ENCODE measurements at places on chromosomes 3 and 15. TPM values are rescaled to one million over a fixed set of nuclear protein-coding genes. Genes with fewer than 3 reads are reported as not detected.

GRCh38 chr15:25268166-25268565 lies 170.7 kb downstream of the UBE3A start:
- DNase-seq, result no peak

GRCh38 chr3:142489572-142490323 lies 41.9 kb upstream of the XRN1 start:
- no peak for DNase-seq

Gene ISL2
- polyA plus RNA-seq, result 0.17 TPM

Gene SLC6A20
- polyA plus RNA-seq, result 0.20 TPM

Gene CACNA2D2
- polyA plus RNA-seq, result 17.2 TPM

DNA sequence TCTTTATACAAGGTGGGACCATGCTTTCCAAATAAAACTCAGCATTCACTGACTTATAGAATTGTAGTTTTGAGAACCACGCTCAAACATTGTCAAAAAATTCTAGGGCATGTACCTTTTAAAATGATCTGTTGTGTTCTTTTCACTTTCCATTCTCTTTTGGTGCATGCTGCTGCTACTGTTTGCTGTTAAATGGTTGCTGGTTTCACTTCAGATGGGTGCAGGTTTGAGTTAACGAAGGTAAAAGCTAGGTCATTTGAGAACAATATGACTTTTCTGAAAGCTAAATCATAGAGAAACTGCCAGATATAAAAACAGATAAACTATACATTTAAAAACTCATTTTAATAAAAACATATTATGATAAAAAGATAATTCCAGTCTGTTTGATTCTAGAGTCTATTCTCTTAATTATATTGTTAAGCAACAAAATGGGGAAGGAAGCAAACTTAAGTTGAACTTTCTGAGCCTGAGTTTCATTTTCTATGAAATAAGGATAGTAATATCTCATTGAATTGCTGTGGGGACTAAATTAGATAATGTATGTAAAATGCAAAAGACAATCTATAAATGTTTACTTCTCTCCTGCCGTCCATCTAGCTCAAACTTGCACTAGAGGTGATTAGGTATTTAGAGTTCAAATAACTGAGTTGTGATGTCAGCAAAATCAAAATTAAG lies 82.4 kb downstream of the OXSM start:
- no peak for DNase-seq

GRCh38 chr3:151946606-151947005 lies 73.2 kb downstream of the SUCNR1 start:
- DNase-seq, result no peak

Gene PIGBOS1
- 19.2 TPM for polyA plus RNA-seq

DNA sequence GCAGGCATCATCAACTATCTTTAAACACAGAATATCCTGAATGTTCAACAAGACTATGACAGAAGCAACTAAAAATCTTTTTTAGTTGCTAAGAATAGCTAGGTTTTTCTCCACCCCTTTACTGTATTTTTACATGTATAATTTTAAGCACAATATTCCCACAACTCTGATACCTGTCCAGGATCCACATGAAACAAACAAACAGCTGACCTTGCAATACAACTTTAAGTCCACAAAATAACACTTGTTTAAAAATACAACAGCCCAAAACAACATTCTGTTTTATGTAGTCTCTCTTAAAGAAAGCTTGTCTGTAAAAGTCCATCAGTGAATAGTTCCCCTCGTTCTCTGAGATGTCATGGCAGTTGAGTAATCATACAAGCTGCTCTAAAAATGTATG lies 41.1 kb downstream of the IFT57 start:
- no peak for DNase-seq

Gene MED12L
- 1.8 TPM for polyA plus RNA-seq

GRCh38 chr3:102248981-102249705 lies 185.7 kb upstream of the ZPLD1 start:
- no peak for DNase-seq

DNA sequence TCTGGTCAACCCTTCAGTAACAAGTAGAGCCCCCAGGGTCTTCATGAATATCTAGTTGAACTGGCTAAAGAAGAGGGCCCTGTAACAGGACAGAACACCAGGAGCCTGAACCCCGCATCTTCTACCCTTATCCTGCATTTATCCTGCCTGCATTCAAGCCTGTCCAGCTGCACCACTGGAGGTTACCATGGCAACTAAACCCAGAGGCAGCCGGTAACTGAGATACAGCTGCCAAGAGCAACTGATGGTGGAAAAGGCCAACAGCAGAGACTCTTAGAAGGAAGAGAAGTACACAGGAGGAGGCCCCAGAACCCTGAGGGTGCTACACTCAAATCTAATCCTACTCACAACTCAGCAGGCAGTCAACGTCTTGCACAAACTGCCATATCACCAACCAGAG lies 3.7 kb upstream of the PRKAR2A start:
- DNase-seq, result no peak

DNA sequence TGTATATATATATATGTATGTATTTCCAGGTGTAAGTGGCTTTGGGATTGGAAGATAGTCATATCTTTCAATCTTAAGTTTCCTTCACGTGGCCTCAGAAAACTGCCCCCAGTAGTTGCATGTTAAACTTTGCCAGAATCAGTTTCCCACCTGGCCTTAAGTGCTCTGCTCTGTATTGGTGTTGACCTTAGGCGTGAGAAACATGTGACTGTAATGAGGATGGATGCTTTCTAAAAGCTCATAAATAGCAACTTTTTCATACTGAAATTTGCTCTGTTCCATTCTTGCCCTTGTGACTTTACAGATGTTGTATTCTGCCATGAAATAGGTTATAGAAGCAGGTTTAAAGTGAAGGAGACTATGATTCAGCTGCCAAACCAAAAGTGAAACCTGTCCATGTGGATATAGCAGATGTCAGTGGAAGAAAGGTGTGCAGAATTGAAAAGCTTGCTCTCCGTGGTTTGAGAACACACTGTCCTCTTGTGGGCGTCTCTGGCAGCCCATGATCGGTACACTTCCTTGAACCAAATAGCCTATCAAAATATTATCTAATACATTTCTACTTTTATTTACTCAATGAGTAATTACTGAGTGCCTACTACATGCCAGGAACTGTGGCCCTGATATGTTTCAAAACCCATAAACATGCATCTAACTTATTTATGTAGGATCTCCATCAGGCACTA lies 15.8 kb downstream of the SCG5 start:
- DNase-seq, result no peak

Gene PAK6
- polyA plus RNA-seq, result 6.7 TPM

DNA sequence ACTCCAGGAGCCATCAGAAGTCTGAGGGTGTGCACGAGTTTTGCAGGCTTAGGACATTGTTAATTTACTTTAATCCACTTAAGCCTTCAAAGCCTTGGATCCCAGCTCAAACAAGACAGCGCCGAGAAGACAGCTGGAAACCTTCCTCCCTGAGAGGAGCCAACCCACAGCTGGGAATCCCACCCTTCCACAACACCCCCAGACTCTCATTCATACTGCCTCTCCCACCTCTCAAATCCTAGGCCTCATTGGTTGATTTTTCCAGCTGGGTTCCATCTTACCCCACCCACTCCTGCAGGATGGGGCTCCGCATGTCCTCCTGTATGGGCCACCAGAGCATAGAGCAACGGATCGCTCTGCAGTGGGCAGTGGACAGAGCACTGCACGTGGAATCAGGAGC lies 80.4 kb downstream of the SEMA5B start:
- DNase-seq, result no peak

- peak; percentile 33 for DNase-seq
Observed at GRCh38 chr3:149120051-149120972, 9.1 kb upstream of the HPS3 start.

- no peak for DNase-seq
Observed at GRCh38 chr3:53075743-53076140, 29.9 kb upstream of the SFMBT1 start.

Gene AGBL1
- 0.17 TPM for polyA plus RNA-seq

Gene DCLK3
- 1.5 TPM for polyA plus RNA-seq

GRCh38 chr3:79039192-79039591 lies 728.6 kb downstream of the ROBO1 start:
- no peak for DNase-seq

GRCh38 chr3:63673111-63673510 lies 20.6 kb downstream of the SNTN start:
- DNase-seq, result no peak

GRCh38 chr3:16904423-16905417 lies 20.0 kb downstream of the PLCL2 start:
- no peak for DNase-seq

Gene CCR3
- polyA plus RNA-seq, result 0.09 TPM

Gene MITF
- polyA plus RNA-seq, result 35.5 TPM

- DNase-seq, result no peak
Observed at GRCh38 chr3:169662132-169662842, 1.2 kb downstream of the MECOM start.

DNA sequence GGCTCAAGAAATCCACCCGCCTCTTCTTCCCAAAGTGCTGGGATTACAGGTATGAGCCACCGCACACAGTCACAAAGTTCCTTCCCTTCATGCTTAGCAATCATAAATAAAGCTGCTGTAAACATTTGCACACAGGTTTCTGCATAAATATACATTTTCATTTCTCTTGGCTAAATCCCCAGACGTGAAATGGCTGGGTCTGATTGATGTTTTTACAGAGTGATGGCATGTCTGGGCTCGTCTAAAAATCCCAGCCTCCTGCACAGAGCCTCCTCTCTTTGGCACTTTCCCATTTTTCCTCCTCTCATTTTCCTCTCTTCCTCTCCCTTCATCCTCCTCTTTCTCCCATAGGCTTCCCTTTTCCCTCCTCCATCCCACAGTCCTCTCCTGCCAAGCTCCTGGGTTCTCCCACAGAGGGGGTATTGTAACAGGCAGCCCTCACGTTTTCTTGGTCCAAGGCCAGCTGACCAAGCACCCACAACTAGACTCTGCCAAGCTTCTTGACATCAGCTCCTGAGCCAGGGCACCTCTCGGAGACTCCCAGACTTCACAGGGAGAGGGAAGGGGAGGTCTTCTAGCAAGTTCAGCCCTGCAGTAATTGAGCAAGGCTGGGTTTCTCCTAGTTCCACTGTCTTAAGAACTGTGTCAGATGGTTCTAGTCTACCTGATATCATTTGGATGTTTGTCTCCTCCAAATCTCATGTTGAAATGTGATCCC lies 10.5 kb upstream of the PLA2G4E start:
- no peak for DNase-seq
